ENCODE measurements at places on chromosomes 2 and 18.

DNA sequence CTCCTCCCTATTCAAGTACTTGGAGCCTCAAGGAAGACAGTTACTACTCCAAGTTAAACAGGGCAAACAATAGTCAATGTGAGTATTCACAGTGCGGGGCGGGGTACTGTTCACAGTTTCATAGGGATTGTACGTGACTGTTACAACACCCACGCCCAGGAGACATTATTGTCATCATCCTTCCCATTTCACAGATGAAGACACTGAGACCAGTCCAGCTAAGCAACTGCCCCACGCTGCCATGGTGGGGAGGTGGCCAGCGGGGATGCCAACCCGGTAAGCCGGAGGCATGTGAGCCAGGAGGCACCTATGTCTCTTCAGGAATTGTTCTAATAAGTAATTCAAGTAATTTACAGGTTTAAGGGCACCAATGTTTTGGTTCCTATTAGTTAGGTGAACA is 982 bp downstream of the HJURP start:
- DNase-seq, result no peak

- DNase-seq, result no peak
Measured at GRCh38 chr2:11920993-11921583, 174.7 kb downstream of the LPIN1 start.

GRCh38 chr2:72809095-72809494 is 16.7 kb downstream of the EXOC6B start:
- no peak for DNase-seq

- no peak for DNase-seq
Measured at GRCh38 chr2:230666446-230666845, 46.2 kb upstream of the CAB39 start.

DNA sequence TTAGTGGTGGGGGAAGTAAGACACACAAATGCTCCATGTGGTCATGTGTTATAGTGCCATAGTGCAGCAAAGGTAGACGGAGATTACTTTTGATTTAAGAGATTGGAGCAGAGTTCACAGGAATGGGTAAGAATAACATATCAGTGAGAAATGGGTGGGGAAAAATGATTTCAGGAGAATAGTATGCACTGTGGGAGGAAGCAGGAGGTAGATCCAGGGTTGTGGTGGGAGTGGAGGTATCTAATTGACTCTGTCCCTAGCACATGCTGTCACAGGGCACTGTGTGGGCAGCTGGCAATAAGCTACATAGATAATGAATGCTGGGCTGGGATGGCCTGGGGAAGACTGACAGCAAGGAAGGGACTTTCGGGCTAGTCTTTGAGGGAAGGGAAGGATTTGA is 65.3 kb downstream of the STAT1 start:
- no peak for DNase-seq

GRCh38 chr2:3197308-3197707 is 180.3 kb downstream of the EIPR1 start:
- DNase-seq, result no peak

DNA sequence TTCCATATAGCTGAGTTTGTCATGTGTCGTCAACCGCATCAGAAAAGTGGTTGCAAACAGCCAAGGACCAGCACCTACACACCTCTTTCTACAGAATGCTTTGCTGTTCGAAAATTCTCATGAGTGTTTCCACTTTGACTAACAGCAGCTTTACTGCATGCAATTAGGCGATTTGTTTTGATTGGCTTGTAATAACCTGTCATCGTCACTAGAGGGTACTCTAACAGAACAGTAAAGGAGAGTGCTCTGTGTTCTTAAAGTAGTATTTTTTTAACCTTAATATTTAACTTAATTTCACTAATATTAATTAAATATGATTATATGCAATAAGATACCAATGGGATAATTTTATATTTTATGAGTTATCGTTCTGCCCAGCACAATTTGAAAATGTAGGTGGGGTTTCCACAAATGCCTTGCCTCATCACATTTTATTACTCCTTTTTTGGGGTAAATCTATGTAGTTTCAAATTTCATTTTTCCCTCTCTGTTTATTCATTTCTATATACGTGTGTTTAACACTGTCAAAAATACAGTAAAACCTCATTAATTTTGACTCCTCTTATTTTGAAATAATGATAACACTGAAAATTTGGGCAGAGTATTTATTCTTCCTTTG is 502.2 kb downstream of the NRXN1 start:
- DNase-seq, result no peak

DNA sequence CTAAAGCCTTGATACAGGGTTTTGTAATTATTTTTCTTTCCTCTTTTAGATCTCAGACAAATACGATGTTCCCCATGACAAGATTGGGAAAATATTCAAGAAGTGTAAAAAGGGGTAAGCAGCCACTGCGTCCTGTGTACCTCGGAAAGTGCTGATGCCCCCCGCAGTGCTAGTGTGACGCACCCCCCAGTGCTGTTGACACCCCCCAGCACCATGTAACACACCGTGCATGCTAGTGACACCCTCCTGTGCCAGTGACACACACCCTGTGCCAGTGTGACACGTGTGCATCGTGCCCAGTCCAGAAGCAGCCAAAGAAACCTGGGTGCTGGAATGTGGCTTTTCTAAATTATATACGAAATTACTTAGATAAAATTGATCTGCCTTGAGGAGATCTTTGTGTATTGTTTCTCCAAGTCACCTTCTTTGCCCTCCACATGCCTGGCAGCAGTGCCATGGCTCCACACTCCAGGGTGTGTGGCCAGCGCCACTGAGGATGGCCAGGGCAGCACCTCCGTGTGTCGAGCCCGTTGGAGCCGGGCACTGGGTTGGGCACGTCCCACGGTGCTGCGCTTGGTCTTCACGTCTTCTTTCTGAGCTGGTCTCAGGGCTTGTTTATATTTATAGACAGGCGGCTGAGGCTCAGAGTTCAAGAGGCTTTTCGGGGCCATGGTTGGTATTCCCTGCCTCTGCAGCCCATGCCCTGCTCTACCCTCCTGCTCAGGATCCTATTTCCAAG is 44.3 kb upstream of the KLF11 start:
- no peak for DNase-seq

GRCh38 chr18:79396431-79397246 is 909 bp downstream of the NFATC1 start:
- peak; percentile 47 for DNase-seq

DNA sequence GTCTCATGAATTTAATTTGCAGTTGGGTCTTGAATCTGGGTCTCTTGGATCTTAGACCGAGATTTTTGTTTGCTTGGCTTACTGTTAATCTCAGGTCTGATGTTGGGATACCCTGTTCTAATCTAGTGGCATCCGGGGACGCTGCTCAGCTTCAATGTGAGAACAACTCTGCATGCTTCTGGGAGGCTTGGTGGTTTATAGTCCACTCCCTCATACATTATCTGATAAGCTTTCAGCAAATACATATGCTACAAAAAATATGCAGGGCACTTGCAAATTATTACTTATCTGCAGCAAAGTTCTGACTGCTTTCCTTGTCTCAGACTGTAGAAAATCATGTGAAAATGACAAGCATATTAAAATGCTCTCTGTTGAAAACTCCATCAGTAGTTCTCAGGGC is 39.4 kb downstream of the RNF144A start:
- DNase-seq, result no peak

GRCh38 chr2:58967736-58968135 is 726.6 kb upstream of the FANCL start:
- no peak for DNase-seq

- no peak for DNase-seq
Measured at GRCh38 chr18:21277578-21277977, 35.5 kb downstream of the GREB1L start.

DNA sequence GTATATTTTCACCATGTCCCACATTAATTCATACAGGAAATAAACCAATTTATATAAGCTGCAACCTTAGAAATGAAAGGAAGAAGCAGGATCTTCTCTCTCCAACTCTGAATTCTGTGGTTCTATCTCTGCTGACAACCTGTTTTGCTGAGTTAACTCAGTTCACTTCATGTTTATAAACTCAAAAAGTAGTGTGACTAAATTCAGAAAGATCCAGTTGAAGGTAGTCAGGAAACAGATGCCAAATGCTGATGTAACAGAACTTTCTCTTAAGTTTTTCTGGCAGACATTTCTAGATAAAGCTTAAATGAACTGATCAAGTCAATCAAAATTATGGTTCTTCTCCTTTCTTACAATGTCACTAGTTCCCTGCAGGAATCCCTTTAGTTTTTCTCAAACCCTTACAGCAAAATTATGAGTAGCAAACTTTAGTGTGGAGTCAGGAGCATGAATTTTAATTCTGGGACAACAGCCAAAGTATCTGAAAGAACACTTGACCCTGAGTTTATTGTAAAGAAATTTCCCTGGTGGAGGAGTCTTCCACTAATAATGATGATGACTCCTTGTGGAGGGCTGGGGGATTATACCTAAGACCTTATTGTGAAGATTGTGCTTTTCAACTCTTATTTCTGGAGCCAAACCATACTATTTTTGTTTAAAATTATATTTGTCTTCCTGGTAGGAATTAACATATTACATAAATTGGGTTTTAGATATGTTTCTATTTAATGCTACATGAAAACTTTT is 216.9 kb downstream of the MYO3B start:
- DNase-seq, result no peak

DNA sequence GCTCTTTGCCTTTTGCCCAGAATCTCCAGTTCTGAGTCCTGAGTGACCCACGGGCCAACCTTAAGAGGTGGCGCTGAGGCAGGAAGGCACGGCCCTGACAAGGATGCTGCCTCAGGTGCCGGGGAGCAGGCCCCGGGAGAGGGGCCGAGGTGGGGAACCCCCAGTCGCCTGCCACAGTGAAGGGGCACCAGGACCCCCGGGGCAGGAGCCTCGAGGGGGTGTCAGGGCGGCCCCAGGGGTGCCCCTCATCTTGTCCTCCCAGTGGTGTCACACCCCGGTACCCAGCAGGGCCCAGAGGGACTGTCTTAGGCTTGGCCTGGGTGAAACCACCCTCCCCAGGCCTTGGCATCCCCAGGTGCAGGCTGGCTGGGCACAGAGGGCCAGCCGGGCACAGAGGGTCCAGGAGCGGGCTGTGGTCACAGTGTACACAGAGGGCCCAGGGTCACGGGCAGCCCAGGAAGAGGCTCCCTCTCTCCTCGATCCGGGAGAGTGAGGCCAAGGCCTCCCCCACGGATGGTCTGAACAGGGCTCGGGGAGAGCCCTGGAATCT is 1.0 kb downstream of the PDCD1 start:
- DNase-seq, result no peak

DNA sequence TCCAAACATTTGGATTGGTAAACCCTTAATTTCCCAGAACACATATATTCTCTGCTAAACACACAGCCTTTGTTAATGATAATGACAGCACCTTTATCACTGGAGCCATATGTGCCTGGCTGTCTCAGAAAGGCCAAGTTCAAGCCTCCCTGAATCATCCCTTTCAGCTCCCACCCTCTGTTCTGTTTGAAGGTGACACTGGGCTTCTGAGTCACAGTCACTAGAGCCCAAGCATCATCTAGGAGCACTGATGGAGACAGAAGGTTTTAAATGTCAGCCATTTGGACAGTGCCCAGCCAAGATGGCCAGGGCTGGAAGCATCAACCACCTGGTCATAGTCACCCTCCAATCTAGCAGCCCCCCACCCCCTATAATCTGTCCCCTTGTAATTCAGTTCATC is 80.6 kb downstream of the NRP2 start:
- DNase-seq, result no peak

GRCh38 chr18:79453816-79454735 is 58.3 kb downstream of the NFATC1 start:
- no peak for DNase-seq

DNA sequence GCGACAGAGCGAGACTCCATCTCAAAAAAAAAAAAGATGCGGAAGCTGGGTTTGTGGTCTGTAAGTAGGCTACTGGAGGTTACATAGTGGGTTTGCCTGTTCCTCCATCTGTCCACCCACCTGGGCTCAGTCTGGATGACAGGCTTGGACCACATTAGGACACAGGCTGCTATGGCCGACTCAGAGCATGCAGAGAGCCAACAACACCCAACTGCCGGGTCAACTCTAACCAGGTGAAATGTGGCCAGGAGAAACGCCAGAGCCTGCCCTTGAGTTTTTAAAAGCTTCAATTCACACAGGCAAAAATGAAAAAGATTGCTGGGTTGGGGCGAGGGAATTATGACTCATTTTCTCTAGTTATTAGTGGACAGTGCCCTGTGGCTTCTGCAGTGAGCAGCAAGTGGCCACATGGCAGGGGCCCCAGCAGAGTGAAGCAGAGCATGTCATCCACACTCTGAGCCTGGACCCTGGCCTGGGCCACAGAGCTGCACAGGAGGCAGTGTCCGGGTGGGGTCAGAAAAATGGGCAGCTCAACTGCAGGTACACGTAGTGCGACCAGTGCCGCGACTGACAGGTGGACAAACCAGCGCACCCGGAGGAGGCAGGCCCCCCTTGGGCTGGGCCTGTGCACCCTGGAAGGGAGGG is 67.4 kb downstream of the BIN1 start:
- DNase-seq, result no peak

- no peak for DNase-seq
Measured at GRCh38 chr2:158142568-158143332, 41.1 kb downstream of the UPP2 start.

DNA sequence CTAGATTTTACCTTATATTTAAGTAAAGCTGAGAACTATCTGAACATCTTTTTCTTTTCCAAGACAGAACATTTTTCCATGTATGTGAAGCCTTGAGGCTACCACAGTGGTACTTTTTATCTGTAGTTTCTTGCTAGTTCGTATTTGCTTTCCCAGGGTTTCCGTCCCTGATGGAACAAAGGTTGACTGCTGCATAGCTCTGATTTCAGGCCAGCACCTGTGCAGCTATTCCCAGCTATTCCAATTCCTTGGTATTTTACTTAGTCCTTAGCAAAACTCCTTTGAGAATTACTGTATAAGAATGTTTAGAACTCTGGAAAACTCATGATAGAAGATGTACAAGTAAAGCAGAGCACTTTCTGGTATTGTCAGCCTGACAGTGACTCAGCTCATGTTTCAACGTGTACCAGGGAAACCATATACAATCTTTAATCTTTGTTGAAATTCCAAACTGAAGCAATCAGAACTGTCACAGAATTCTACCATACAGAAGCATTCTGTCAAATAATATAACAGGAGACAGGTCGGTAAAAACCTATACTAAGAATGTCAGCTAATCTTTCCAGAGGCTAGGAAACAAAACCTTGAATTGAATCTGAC is 162.2 kb downstream of the PKP4 start:
- no peak for DNase-seq

DNA sequence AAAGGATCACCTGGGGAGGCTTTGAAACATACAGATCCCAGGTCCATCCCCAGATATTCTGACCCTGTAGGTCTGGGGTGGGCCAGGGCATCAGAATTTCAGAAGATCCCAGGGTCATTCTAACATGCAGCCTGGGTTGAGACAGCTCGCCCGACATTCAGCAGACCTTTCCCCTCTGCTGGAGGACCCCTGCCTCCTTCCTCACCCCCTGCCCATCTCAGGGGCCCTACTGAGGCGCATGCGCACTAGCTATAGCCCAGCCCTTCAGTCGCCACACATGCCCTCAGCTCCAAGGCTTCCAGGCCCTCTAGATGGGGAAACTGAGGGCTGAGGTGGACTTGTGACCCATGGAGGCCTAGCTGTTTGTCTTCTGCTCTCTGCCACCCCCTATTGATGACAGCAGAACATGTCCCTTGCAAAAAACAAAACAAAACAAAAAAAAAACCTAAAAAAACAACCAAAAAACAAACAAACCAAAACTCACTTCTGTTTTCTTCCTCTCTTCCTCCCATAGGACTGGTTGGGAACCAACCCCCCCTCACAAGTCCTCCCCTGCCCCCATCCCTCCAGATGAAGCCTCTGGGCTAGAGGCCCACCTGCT is 91.3 kb downstream of the ZBTB7C start:
- no peak for DNase-seq

- no peak for DNase-seq
Measured at GRCh38 chr2:160747501-160748170, 254.0 kb upstream of the RBMS1 start.

GRCh38 chr2:169136885-169137534 is 67.6 kb downstream of the DHRS9 start:
- no peak for DNase-seq
